ENCODE measurements at places on chromosomes 12 and 14.
A peak's percentile ranks its signal among the peaks of the same experiment; 100 is the strongest.

- DNase-seq: no peak
Observed at GRCh38 chr14:22781301-22781991, 15.0 kb downstream of the OXA1L start.

GRCh38 chr12:56315622-56316473, at the start of gene CNPY2:
Gene CNPY2, minus strand, starts transcription at chr12:56315988. Its CDS starts 771 bp downstream, at chr12:56315217.
- DNase-seq: peak; percentile 94

DNA sequence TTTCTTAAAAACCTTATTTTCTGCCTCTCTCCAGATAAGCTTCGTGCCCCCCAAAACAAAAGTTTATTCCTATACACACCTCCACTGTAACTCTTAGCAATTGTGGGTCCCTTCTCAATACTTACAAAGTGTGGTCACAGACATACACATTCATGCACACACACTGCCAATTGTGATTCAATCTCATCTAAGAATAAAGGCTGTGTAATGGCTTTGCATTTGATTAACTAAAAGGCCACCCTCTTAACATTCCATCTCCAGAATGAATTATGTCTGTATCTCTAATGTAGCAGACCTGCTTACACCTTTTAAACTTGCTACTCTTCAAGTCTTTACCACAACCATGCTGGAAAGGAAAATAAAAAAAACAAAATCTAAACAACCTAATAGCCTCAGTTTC, 49.5 kb downstream of the MYF5 start:
- DNase-seq: no peak

- no peak for DNase-seq
Observed at GRCh38 chr12:90090929-90091651, 382.5 kb upstream of the ATP2B1 start.

DNA sequence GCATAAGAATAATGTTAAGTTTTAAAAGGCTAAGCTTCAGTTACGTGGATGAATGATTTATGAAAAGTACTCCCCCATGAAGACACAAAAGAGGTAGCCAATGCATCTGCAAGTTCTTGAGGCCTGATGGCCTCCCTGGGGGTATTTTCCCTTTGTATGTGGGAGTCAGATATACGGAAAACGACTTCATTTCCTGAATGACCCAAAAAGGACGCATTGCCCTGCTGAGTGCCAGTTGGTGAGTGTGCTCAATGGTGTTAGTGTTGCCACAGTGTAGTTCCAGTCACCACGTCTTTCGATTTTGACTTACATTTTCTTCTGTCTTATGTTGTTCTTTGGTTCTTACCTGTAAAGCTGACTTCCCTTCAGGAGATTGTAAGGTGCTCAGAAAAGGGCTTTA, 8.0 kb downstream of the ETV6 start:
- no peak for DNase-seq

DNA sequence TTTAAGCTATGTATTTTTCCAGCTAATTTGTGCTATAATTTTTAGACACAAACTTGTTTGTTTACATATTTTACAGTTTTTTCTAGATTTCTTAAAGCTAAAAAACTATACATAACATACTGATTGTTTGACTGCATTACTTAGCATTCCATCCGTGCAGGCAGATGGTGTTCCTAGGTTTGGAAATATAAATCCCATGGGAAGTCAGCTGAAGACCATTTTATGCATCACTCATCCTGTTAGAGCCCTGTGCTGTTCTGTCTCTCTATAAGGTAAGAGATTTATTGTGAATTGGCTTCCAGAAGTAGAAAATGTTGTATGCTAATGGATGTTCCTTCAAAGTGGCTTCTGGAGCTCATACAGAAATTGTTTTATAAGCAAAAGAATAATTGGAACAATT, 31.1 kb downstream of the RMST start:
- DNase-seq: no peak

- DNase-seq: no peak
Observed at GRCh38 chr14:92225731-92226130, 97.2 kb upstream of the SLC24A4 start.

DNA sequence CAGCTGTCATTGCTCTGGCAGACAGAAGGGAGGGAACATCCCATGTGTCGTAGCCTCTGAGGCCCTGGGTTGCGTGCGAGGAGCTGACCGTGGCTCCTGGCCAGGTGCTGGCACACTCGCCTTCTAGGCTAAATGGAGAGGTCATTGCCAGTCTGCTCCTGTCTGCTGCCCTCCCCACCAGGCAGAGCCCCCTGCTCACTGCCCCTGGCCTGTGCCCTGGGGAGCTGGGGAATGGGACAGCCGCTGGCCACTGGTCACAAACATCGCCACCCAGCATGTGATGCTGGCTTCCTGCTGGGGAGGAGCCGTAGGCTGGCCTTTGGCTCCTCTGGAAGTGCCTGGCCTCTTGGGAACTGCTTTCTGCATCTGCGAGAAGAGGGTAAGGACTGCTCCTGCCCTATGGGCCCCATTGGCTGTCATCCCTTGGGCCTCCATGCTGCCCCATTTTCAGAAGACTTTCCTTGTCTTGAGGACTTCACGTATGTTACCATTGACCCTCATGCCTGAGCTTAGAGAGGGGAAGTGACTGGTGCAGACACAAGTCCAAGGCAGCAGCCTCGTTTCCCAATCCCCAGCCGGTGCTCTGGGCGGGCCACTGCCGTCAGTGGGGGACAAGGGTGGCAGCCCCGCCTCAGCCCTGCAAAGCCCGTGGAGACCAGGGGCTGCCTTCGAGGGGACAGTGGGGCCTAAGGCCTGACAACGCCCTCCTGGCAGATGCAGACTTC, 2.0 kb upstream of the TNFAIP2 start:
- no peak for DNase-seq

GRCh38 chr12:80107221-80107620, 7.9 kb downstream of the OTOGL start:
- no peak for DNase-seq

DNA sequence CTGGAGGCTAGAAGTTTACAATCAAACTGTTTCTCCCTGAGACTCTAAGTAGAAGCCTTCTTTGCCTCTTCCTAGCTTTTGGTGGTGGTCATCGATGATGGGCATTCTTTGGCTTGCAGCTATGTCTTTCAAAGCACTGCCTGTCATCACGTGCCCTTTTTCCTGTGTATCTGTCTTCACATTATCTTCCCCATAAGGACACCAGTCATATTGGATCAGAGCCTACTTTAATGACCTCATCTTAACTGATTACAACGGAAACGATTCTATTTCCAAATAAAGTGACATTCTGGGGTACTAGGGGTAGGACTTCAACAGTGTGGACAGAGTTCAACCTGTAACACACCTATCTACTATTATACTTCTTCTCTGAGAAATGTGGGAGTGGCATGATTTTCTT, 31.1 kb upstream of the IFNG-AS1 start:
- DNase-seq: no peak

DNA sequence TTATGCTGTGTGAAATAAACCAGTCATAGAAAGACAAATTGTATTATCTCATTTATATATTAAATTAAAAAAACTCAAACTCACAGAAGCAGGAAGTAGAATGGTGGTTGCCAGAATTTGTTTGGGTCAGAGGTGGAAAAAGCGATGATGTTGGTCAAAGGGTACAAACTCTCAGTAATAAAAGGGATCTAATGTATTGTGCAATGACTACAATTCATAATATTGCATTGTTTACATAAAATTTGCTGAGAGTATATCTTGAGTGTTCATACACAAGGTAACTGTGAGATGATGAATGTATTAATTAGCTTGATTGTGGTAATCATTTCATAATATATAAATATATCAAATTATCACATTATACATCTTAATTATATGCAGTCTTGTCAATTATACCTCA, 56.7 kb downstream of the FOXG1 start:
- DNase-seq: no peak

GRCh38 chr12:104218935-104219334, 3.4 kb downstream of the TXNRD1 start:
- DNase-seq: no peak

DNA sequence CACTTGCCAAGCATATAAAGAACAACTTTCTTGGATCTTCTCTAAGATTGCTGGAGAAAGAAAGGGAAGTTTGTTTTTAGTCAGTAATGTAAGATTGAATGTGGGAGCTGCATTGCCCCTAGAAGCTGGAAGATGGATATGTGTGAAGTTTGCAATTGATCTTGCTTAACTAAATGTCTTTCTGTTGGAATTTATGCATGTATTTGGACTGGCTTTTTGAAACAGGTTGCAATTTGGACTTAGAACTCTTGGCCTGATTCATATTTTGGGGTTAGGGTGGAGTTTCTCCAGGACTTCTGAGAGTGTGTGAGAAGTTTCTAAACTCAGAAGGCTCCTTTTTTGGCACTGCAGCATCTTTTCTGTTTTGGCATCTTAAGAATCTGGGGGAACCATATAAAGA, 26.4 kb downstream of the IFT43 start:
- no peak for DNase-seq

GRCh38 chr14:60656686-60657455, 7.6 kb upstream of the SIX1 start:
- no peak for DNase-seq

GRCh38 chr14:22472935-22473854, 115.8 kb downstream of the DAD1 start:
- peak; percentile 48 for DNase-seq

- DNase-seq: no peak
Observed at GRCh38 chr14:55370883-55371455, 40.7 kb downstream of the ATG14 start.

DNA sequence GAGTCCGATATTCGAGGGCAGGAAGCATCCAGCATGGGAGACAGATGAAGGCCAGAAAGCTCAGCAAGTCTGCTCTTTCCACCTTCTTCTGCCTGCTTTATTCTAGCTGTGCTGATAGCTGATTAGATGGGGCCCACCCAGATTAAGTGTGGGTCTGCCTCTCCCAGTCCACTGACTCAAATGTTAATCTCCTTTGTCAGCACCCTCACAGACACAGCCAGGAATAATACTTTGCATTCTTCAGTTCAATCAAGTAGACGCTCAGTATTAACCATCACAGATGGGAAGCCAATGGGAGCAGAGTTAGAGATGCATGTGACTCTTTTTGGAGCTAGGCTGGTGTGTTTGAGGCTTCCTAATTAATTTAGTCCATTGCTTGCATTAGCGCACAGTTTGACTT, 17.0 kb downstream of the C12orf75 start:
- no peak for DNase-seq

GRCh38 chr12:14741153-14741552, 44.8 kb upstream of the GUCY2C start:
- no peak for DNase-seq

DNA sequence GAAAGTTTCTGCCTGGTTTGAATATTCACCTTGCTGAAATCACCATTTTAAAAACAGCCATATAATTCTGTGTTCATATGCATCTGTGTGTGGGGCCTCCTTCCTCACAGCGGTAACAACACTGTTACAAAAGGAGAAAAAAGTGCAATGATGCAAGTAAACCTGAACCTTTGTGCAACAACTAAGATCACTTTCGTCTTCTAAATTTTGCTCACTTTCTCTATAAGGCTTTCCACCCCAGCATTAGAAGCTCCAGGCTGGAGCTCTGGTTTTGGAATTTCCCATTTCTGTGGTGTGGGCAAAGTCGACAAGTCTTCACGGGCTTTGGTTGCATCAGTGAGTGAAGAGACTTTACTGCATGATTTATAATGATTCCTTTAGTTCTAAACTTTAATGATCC, 18.4 kb downstream of the FGD6 start:
- no peak for DNase-seq

DNA sequence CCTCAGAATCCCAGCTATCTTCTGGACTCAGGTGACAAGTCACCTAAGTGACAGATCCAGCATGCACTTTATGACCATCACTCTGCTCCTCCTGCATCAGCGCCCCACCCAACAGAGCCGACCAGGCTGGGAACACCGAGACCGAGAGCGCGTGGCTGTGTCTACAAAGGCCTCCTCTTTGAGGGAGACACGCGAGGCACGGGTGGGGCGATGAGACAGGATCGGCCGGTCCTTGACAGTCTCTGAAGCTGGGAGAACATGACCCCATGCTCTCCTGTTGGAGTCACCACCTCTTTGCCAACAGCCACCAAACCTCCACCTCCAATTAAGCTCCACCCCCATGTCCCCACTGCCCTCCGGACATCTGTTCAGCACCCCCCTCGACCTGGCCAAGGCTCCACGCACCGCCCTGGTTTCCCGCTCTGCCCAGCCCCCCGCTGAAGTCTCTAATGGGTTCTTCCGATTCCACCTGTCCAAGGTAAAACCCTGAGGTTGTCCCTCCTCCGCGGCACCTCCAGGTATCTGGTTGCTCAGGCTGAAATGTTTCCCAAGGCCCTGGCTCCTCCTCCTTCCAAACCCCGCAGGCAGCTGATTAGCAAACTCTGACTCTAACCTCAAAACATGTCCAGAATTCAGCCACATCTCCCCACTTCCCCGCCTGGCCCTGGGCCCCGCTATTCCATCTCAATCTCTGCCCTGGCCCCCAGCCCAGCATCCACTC, 31.5 kb downstream of the HSP90AA1 start:
- no peak for DNase-seq

GRCh38 chr12:115213538-115214016, 529.6 kb upstream of the TBX3 start:
- no peak for DNase-seq

GRCh38 chr12:43544703-43545102, 7.3 kb downstream of the ADAMTS20 start:
- DNase-seq: no peak

DNA sequence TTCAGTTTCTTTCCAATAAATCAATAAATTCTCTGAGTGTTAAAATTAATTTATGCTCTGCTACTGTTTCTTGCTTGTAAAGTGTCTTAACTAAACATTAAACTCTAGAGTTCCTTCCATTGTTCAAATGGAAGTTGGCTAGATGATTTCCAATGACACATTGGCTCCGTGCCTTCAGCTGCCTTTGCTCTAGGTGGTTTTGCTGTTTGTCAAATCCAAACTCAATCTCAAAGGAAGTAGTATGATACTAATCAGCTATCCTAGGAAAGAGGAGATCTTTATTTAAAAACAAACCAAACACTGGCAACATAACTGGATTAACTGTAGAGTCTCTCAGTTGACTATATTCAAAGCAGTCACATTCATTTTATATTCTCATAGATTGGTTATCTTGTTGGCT, 356.4 kb downstream of the FOXG1 start:
- DNase-seq: no peak

DNA sequence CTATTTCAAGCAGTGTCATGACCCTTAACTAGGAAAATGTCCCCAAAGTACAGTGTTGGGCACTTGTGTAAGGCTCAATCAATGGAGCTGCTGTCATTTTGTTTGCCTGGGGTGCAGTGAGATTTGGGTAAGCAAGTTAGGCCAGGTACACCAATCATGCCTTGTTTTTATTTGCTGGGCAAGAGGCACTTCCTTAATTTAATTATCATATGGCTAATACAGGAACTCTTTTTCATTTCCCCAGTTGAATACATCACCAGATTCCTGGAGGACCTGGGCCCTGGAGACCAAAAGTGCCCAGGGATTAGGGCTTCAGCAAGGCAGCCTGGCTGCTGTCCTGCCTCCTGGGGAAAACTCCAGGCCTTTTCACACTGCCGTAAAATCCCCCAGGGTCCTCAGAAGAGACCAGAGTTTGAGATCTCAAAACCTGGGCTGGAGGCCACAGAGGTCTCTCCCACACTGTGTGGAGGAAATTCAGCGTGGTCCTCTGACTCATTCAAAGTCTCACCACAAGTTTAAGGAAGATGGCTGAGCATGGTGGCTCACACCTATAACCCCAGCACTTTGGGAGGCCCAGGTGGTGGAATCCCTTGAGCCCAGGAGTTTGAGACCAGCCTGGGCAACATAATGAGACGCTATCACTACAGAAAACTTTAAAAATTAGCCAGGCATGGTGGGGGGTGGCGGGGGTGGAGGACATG, 28.4 kb upstream of the FOXN3 start:
- no peak for DNase-seq
